ENCODE measurements at places on chromosomes 6 and 20. TPM values are rescaled to one million over a fixed set of nuclear protein-coding genes. Genes with fewer than 3 reads are reported as not detected.

DNA sequence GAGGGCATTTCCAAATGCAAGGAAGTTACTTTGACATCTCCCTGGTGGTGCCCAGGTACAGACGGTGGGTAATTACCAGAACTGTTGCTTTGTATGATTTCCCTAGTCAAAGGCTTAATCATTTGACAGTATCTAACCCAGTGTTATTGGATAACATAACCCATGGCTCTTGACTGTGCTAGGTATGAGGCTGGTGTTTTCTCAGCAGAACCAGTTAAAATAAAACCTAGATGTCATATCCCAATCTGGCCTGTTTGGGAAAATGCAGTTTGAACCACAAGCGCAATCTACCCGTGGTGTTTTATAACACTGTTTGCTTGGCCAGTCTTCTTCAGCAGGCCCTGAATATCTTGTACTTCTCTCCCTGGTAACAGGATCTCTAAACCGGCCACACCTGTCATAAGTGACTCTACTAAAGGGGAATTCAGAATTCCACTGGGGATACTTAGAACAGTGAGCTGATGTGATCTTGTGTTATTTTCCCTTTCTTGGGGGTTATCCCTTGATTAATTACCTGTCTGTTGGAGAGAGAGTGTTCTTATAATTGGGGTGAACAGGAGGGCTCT, 32.8 kb downstream of the PPP1R14C start:
- DNase-seq: no peak

DNA sequence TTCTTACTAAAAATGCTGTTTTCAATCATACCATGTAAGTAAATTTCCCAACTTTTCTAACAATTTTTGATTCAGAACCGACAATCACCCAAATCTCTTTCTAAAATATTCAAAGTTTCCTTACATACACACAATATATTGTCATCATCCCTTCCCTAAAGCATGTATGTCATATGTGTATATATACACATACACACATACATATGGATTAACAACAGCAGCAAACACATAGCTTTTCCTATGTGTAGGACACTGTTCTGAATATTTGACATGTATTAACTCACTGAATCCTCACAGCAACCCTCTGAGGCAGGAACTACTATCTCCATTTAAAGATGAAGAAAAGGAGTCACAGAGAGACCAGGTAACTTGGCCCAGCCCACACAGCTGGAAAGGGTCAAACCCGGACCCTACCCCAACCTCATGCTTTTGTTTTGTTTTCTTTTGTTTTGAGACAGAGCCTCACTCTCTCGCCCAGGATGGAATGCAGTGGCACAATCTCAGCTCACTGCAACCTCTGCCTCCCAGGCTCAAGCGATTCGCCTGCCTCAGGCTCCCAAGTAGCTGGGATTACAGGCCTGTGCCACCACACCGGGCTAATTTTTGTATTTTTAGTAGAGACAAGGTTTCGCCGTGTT, 7.2 kb downstream of the FYN start:
- DNase-seq: no peak

- no peak for DNase-seq
Measured at GRCh38 chr6:54980511-54981275, 134.1 kb downstream of the FAM83B start.

Gene TAAR1
- not detected for total RNA-seq

Gene OPRM1
- not detected for total RNA-seq

Data from activated T-cell treated with anti-CD3 and anti-CD28 coated beads, Interleukin-2, amount 50 U/mL, for 72 hours (primary cell).